Activated T-helper 1 cell treated with Interleukin-2 at 50 U/mL for 16 hours (primary cell): ENCODE measurements at places on chromosomes 3 and 15.
A peak's percentile ranks its signal among the peaks of the same experiment; 100 is the strongest.

- no peak for DNase-seq
Measured at GRCh38 chr15:31081588-31082250, 19.8 kb downstream of the TRPM1 start.

GRCh38 chr3:11245827-11246662, 26.2 kb upstream of the ATG7 start:
- DNase-seq = no peak

- no peak for DNase-seq
Measured at GRCh38 chr3:176362191-176362731, 835.0 kb downstream of the TBL1XR1 start.

DNA sequence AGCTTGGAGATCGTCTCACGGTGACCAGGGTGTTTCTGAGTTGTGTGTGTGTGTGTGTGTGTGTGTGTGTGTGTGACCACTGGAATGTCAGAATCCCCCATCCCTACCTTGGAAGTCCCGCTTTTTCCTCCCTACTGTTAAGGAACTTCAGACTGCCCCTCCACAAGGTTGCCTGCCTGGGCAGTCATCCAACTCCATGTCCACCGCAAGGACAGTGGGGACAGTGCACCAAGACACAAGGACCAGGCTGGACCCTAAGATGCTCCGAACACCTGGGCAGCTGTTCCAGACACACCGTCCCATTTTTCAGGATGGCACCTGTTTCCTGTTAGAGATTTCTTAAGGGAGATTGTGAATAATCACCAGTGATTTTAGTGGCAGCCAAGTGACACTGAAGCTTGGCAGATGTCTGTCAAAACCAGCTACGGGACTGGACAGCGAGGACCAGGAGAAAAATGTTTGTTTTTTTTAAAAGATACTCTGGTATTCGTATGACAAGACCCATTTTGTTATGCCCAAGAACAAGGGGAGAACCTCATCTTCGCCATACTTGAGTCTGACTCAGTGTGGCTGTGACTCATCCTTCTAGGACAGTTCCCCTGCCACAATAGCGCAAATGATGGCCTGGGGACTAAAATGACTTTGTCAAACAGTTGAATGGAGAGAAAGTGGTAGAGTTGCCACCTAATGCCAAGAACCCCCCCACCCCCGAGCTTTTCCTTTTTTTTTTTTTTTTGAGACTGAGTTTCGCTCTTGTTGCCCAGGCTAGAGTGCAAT, 15.5 kb downstream of the PAQR9 start:
- DNase-seq = no peak

DNA sequence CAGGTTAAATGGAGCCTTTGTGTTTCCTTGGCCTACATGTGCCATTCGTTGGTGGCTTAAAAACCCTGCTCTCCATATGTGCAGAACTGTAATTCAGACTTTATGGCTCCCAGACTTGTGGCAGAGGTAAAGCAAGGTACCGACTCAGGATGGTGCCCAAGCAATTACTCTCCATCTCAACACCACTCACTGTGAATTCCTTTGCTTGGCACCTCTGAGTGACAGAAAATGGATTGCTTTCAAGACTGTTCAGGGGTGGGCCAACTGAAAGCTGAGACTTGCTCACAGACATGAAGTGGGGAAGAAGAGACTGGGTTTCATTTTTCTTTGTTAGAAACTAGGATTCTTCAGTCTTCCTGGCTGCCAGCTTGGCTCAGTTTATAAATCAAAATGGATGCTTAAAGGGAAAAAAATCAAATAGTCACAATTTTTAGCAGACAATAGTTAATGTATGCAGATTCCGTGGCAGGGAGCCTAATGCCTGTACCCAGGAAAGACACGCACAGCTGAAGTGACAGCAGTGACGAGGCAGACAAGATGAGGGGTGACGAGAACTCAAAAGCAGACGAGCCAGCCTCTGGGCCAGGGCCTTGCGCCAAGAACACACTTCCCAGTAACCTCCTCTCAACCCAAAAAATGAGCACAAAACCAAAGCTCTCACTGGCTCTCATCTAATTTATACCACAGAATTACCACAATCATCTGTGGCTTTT, 207.9 kb upstream of the SLC2A2 start:
- no peak for DNase-seq

- no peak for DNase-seq
Measured at GRCh38 chr15:79418693-79419279, 13.3 kb upstream of the MINAR1 start.

GRCh38 chr3:194939949-194940770, 254.5 kb downstream of the FAM43A start:
- DNase-seq = no peak

DNA sequence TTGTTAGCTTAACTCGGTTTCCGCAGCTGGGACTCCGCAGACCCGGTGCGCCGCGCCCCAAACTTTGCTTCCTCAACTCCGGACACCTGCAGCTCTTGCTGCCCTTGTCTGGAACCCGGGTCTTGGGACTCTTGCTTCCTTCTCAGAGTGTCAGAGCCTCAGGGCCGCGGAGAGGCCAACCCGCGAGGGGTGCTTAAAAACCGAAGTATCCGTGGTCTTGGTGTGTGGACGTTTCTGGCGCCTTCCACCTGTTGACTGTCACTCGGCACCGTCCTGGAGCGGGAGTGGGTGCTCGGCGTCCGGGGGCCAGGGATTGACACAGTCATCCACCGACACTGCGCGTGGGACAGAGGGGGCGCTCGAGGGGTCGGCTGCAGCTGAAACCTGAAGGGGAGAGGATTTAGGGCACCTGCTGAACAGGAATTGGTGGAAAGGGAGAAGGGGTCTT, 386 bp downstream of the SQOR start:
- DNase-seq = peak; percentile 55

- DNase-seq = no peak
Measured at GRCh38 chr3:42683875-42684598, 1.3 kb upstream of the KLHL40 start.

- no peak for DNase-seq
Measured at GRCh38 chr15:38320866-38321265, 68.2 kb downstream of the SPRED1 start.

DNA sequence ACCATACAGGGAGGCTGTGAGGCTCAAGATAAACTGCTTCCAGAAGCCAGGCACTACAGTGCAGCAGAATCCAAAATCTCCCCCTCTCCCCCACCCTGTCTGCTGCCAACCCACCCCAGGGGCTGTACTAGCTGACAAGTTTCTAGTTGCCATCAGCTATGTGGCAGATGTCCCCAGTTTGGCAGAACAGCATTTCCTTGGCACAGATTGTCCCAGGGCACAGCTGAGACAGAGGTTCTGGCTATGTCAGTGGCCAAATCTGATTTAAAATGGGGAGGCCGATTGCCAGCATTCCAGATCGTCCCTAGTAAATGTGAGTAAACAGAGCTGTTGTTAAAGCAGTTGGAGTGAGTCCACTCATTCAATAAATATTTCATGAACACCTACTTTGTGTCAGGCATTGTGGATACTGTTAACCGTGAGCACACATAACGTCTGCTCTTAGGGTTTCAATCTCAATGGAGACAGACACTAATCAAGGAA, 28.0 kb upstream of the CCDC174 start:
- no peak for DNase-seq

GRCh38 chr15:31373096-31373865, 46.6 kb downstream of the KLF13 start:
- DNase-seq = no peak

DNA sequence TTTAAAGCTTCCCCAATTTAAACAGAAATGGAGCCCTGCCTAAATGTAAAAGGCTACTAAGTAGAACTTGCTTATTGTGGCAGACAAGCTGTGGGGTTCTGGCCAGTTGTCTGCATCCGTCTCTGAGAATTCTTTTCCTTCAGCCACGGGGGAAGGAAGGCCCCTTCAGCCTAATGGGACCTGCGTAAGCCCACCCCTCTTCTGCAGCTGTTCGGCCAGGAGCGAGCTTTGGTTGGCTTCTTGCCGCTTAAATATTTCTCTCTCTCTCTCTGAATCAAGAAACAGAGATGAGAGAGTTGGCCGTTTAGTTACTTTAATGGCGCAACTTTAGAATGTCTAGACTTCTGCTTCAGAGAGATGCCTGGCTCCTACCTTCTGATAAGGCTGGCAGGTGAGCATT, 151.7 kb upstream of the PROK2 start:
- DNase-seq = no peak

DNA sequence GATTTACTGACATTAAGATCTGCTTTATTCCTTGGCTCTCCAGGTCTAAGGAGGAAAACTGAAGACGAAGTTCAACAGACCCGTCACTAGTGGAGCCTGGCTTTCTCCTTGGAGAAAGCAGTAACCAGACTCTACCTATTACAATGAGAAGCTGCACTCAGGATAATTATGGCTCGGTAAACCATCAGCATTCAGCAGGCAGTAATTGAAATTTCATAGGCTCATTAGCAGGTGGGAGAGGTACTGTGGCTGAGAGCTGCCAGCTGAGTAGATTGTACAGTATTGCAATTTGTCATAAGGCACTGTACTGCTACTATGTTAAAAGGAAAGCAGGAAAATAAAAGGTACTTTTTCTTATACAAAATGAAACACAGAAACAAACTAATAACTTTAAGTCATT, 51.2 kb downstream of the CHAC1 start:
- no peak for DNase-seq

DNA sequence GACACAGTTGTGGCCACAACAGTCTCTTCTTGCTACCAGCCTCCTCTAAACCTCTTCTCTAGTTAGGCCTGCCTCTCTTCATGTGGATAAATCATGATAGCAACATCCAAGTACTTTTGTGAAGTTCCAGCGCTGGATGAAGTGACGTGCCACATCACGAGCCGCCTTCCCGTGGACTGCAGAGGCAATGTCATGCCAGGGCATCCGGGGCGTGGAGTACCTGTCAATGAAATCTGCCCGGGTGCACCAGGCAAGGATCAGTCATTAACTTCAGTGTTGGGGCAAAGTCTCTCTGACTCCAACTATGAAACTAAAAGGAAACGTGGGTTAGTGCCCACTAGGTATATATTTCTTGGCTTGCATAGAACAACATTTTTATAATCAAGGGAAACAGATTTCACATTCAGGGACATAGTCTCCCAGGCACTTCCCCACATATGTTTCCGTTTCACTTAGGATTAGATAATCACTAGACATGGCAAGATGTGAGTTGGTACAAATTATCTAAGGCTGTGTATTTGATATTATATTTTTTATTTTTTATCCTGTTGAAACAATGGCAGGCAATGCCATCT, 133.6 kb downstream of the PLD1 start:
- DNase-seq = no peak

DNA sequence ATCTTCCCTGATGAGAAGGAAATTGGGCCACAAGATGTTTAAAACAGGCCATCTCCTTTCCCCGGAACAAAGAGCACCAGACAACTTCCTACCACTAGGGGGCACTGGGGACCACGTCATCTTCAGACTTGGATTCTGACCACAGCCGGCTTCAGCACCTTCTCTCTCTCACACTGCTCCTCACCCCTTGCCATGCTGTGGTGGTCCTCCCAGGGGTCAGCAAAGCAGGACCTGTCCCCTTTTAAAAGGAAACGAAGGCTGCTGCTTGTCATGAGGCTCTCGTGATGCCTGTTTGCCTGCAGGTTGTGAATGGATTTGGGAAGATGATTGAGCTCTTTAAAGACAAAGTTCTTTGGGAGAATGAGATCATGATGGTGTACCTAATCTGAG, 16.2 kb downstream of the RFT1 start:
- peak; percentile 56 for DNase-seq

GRCh38 chr15:99961011-99961441, 227.8 kb upstream of the LYSMD4 start:
- DNase-seq = no peak
